ENCODE measurements at places on chromosomes 12 and 14.

DNA sequence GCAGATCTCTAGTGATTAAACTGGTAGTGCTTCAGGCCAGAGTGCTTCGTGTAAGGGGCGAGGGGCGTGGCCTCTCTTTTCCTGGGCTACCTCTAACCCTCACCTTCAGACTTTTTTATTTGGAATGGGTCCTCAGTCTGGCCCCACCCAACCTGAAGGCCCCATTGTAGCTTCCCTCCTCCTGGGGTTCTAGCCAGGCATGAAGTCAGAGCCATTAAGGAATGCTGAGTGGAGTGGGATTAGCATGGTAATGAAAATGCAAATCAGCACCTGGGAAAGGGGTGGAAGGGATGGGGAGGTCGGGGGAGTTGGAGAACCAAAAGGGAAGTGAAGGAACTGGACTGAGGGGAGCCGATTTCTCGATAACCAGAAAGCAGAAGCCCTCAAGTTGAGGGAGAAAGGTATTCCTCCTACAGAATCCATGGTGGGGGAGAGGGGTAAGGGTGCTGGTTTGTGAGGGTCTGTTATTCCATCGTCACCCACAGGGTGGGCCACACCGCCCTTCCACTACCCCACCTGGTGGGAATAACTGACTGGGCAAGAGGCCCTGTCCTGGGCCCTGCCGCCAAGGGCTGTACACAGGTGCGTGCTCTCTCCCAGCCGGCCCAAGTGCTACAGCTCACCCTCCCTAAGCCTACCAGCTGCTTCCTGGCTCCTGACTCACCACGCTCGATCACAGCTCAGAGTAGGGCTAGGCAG is 14.1 kb downstream of the ZFHX2 start:
- no peak for DNase-seq

DNA sequence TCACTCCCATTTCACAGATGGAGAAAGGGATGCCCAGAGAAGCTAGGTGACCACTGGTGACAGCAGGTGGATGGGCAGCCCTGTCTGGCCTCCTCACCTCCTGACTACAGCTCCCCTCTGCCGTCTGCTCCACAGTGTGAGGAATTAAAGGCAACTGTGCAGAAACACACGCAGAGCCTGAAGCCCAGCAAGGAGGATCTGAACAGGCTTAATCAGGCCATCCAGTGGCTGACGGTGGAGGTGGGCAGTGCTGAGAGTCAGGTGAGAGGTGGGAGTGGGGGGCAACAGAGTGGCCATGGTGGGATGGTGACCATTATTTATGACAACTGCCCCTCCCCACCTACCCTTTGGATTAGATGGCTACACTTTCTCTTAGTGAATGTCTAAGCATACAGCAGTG is 1.2 kb downstream of the KRT86 start:
- no peak for DNase-seq

DNA sequence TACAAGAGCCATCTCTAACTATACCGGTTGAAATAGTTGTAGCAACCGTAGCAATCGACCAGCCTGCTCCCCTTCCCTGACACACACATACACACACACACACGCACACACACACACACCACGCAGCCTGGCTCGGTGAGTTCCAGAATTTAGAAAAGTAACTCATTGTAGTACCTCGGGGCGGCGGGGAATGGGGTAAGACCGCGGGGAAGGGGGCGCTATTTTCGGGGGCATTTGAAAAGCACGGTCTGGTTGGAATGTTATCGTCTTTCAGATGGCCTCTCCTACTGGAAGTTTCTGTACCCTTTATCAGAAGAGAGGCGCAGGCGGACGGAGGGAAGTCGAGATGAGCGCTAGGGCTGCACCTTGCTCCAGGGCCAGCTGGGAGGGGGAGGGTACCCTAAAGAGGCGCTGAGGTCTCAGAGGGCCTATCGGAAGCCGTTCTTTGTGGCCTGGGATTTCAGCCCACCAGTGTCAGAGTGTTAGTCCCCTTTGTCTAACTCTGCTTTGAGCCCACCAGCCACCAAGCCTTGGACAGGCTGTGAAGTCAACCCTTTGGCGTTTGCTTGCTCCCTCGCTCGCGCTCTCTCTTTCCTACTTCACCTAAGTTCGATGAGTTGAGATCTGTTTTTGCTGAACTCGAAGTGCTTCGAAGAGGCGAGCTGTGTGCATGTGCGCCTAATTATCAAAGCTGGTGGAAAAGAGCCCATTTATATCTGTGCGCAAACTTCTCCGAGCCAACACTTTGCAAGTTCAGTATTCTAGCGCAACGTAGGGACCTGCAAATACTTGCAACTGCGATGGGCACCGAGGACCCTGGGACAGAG is 837 bp downstream of the COL2A1 start:
- DNase-seq = peak; percentile 33

GRCh38 chr14:87772854-87773253 is 220.1 kb downstream of the GALC start:
- no peak for DNase-seq

DNA sequence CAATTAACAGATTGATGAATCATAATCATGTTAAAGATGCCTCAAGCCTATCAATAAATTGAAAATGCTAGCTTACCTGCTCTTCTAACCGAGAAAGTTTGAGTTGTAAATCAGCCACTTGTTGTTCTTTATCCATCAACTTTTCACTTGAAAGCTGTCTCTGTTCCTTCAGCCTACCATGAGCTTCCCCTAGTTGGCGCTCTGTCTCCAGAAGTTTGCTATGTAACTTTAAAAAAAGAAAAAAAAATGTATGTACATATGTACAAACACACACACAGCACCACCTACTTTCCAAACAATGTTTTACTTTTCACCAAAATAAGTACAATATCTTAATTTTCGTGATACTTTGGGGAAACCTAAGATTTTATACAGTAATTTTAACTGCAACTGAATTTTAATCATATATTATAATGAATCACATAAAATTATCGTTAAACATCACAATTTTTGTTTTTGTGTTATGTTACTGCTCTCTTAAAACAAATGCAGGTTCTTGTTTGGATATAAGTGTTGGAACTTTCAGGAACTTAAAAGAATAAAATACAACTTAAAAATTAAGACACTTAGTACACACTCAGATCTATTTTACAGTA is 101.2 kb downstream of the EEA1 start:
- DNase-seq = no peak

- DNase-seq = no peak
These were observed 50.9 kb downstream of the CLIP1 start for GRCh38 chr12:122371475-122372045.

GRCh38 chr12:12022306-12022936 is 48.3 kb upstream of the BCL2L14 start:
- no peak for DNase-seq

- DNase-seq = no peak
These were observed 267.4 kb downstream of the ALG10 start for GRCh38 chr12:34289431-34290380.

DNA sequence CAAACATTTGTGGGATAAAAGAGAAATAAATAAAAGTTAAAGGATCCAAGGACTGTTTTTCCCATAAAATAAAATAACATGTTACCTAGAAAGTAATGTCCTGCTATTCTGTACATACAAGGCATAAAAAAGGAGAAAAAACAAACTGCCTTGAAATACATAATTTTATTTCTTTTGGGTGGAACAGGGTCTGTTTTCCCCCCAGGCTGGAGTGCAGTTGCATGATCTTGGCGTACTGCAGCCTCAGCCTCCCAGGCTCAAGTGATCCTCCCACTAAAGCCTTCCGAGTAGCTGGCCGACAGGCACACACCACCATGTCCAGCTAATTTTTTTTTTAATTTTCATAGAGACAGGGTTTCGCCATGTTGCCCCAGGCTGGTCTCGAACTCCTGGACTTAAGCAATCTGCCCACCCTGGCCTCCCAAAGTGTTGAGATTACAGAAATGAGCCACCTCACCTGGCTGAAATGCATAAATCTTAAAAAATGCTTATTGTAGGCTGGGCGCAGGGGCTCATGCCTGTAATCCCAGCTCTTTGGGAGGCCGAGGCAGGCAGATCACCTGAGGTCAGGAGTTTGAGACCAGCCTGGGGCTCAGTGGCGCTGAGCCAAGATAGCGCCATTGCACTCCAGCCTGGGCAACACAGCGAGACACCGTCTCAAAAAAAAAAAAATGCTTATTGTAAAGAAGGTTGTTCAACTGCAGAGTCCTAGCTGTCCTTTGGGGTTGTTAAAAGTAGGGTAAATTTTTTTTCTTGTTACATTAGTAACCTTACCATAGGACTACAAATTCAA is 4.1 kb upstream of the TUBA1C start:
- DNase-seq = no peak

- no peak for DNase-seq
These were observed 30.4 kb upstream of the PPP2R5E start for GRCh38 chr14:63573581-63573980.

- no peak for DNase-seq
These were observed 24.3 kb upstream of the RCOR1 start for GRCh38 chr14:102568115-102568614.

DNA sequence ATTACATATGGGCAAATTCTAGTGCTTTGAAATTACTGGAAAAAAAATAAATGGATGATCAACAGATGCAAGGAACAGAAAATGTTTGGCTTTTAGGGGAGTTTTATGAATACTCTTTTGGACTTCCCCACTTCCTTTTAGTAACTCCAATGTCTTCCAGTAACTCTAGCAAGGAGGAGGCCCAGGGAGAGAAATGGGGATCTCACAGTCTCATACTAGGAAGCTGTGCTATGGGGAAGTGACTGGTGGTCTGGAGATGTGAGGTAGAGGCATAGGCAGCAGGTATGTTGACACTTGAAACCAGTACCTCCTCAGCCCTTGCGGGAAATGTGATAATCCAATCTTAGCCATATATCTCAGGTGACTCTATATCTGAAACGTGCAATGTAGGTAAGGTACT is 68.1 kb downstream of the CRADD start:
- no peak for DNase-seq

GRCh38 chr12:34363050-34363673 is 340.9 kb downstream of the ALG10 start:
- DNase-seq = no peak

DNA sequence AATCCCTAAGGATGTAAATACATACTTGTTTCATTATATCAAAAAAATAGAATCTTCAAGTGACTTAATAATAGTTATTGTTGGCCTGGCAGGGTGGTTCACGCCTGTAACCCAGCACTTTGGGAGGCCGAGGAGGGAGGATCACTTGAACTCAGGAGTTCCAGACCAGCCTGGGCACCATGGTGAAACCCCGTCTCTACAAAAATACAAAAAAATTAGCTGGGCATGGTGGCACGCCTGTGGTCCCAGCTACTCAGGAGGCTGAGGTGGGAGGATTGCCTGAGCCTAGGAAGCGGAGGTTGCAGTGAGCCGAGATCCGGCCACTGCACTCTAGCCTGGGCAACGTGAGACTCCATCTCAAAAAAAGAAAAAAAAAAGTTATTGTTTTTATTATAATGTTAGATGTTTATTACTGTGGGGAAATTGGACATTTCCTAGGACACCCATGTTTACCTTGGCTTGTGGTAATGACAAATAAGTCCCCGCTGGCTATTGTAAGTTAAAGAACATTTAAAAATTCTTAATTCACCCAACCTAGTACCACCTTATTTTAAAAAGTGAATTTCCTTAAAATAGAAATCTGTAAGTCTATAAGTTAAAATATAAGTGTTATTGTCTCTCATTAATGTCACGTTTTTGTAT is 1.8 kb downstream of the USP15 start:
- DNase-seq = no peak

- DNase-seq = no peak
These were observed 1.4 kb downstream of the PLXNC1 start for GRCh38 chr12:94149781-94150239.

DNA sequence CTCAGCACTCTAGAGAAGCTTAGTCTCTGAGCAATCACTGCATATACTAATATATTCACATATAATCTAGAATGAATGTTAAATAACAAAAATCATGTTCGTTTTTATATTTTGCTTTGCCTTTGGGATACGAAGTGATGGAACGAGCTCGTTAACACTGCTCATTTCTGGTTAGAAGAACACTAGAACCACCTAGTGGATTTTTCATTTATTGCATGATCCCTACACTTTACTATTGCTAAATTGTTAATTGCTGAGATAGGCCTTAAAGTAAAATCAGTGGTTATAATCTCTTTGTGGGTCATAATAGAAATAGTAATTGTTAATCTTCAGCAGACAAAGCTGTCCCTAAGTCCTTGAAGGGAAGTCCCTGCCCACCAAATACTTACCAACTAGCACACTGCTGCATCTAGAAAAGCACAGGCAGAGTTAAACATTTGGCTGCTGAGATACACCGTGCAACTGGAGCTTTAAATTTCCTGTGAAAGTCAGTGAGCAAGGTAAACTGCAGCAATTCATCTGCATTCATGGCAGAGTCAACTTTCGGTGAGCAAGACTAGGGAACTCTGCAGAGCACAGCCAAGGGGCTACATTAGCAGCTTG is 353.7 kb downstream of the APAF1 start:
- DNase-seq = no peak

DNA sequence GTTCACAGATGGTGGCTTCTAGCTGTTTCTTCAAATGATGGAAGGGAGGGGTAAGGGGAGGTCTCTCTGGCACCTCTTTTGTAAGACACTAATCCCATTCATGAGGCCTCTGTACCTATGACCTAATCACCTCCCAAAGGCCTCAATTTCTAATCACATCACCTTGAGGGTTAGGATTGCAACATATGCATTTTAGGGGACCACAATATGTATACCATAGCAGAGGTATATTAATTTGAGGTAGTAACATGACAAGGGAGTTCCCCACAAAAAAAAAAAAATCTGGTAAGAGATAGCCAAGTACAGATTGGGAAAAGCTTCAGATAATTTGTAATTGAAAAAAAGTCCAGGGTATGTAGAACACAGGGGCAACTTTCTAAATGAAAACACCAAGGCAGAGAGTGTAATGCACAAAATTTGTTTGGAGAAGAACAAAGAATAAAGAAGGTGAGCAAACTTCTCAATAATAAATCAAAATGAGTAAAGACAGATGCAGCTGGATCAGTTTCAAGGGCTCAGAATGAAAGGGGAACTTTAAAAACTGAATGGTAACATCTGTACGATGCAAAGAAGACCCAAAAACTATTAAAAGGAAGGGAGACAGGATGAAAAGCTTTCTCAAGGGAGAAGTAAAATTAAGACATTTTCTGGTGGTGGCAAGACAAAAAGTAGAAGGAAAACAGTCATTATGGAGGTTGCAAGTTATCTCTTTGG is 125.5 kb upstream of the DCN start:
- no peak for DNase-seq

- no peak for DNase-seq
These were observed 18.4 kb downstream of the SPIC start for GRCh38 chr12:101493556-101493955.

DNA sequence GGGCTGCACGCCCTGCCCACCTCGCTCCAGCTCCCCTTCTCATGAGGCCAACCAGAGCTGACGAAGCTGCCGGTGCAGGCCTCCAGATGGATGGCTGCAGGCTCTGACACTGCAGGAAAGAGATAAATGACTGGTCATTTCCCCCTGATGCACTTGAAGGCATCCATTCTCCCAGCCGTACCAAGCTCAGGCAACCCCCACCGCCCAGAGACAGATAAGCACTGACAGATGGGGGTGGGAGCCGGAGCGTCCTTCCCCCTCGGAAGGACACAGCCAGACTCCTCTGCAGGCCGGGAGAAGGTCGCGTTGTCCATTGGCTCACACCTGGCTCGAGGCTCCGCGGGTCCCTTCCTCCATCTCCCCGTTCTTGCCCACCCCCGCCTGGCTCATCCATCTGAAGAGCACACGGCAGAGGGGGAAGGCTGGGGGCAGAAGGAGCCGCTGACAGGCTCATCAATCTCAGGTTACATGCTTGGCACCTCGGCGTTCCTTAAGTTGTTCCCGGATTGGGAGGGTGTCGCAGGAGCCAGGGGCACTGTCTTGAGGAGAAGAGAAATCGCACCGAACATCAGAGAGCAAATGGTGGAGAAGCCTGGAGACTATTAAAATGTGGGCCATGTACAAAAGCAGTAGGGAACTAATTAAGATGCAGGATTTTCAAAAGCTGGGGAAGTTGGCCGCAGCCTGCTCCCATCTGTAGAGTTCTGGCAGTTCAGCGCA is 151.6 kb downstream of the DPF3 start:
- DNase-seq = no peak

Measured in T-helper 2 cell (primary cell).